ENCODE measurements at places on chromosomes 12 and 14. TPM values are rescaled to one million over a fixed set of nuclear protein-coding genes. Genes with fewer than 3 reads are reported as not detected.

The B4GALNT3 gene
- total RNA-seq, result 2.9 TPM

The SYCP3 gene
- not detected for total RNA-seq

The FITM1 gene
- 5.8 TPM for total RNA-seq

The SLC25A47 gene
- 1.0 TPM for total RNA-seq

The ACOT4 gene
- total RNA-seq, result not detected

The RBM19 gene
- total RNA-seq, result 26.5 TPM

The FAM186B gene
- 0.17 TPM for total RNA-seq

The VASH1 gene
- total RNA-seq, result 0.18 TPM

The DENND5B gene
- 18.7 TPM for total RNA-seq

The KLRC3 gene
- not detected for total RNA-seq

The TSPAN8 gene
- 3.9 TPM for total RNA-seq

The SLC25A3 gene
- total RNA-seq, result 829 TPM

The PPP1R1A gene
- total RNA-seq, result 0.20 TPM

The SRRM4 gene
- total RNA-seq, result not detected

The LMNTD1 gene
- total RNA-seq, result not detected

The GPX2 gene
- 839 TPM for total RNA-seq

The SLCO1A2 gene
- total RNA-seq, result not detected

The RAD9B gene
- total RNA-seq, result 0.38 TPM

The CLEC1A gene
- not detected for total RNA-seq

The KRT85 gene
- not detected for total RNA-seq

The DIO2 gene
- total RNA-seq, result not detected

The GDF3 gene
- total RNA-seq, result not detected

The TAS2R42 gene
- total RNA-seq, result not detected

The LRRIQ1 gene
- not detected for total RNA-seq

The KRT75 gene
- not detected for total RNA-seq

The CLEC14A gene
- not detected for total RNA-seq

The IAPP gene
- total RNA-seq, result not detected

The ASPG gene
- total RNA-seq, result not detected

The RPGRIP1 gene
- total RNA-seq, result 0.13 TPM

The OTOGL gene
- not detected for total RNA-seq

The BTBD6 gene
- total RNA-seq, result not detected

The CMA1 gene
- total RNA-seq, result not detected

The CEP170B gene
- 4.4 TPM for total RNA-seq

The DDX23 gene
- 81.5 TPM for total RNA-seq

The POTEG gene
- total RNA-seq, result not detected

The OAS2 gene
- total RNA-seq, result 0.44 TPM

The FGF6 gene
- total RNA-seq, result not detected

The KRT79 gene
- not detected for total RNA-seq

The AMN gene
- total RNA-seq, result 8.2 TPM

The TEDC1 gene
- total RNA-seq, result 27.4 TPM

The KRT5 gene
- total RNA-seq, result not detected
